ENCODE measurements at places on chromosomes 3 and 15.
A peak's percentile ranks its signal among the peaks of the same experiment; 100 is the strongest.

DNA sequence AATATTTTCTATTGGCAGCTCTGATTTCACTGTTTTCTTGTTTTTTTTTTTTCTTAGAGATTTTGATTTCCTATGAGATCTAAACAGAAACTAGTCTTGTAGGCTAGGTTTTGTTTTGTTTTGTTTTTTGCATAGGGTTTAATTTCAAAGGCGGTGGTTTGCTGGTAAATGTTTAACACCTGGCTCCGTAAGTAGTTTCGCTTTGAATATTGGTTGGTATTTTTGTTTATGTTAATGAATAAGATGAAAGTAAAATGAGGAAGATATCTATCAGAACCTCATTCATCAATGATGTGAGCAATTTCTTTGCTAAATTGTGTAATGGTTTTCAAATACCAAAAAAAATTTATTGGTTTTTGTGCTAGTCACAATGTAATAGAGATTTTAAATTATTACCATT is 39.7 kb upstream of the TM4SF1 start:
- DNase-seq = no peak

DNA sequence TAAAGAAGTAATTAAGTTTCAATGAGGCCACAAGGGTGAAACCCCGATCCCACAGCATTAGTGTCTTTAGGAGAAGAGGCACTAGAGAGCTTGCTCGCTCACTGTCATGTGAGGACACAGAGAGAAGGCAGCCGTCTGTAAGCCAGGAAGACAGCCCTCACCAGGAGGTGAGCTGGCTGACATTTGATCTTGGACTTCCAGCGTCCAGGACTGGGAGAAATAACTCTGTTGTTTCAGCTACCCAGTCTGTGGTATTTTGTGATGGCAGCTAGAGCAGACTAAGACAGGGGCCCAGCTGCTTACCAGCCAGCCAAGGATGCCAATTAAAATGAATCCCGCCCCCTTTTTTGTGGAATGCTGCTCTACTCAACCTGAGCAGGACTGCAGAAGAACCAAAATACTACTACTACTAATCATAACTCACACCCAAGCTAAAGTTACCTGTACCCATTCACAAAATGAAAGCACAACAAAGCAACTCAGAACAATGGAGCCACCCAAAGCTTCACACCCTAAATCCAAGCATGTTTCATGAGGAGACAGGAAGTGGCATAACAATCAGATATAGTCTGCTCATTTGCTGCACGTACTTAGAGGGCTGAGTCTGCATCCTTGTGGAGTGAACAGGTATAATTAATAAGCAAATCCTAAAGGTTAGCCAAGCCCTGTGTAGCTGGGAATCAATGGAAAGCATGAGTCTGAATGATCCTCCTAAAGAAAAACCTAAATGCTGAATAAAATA is 35.6 kb upstream of the RHCG start:
- DNase-seq = no peak

DNA sequence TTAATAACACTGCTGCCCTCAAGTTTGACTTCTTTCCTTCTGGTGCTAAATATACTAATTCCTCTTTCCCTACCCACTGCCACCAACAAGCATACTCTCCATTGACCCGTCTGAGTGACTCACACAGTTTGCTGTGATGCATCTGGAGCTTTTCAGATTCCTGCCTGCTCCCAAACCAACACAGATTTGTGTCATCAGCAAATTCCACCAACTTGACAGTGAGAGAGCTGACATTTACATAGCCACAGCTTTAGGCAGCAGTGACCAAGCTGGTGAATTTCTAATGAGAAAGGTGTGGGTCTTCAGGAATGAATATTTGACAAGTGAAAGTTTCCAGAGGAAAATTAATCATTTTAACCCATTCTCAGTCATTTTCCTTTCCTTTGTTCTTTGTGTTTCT is 96.5 kb upstream of the PRICKLE2 start:
- no peak for DNase-seq

DNA sequence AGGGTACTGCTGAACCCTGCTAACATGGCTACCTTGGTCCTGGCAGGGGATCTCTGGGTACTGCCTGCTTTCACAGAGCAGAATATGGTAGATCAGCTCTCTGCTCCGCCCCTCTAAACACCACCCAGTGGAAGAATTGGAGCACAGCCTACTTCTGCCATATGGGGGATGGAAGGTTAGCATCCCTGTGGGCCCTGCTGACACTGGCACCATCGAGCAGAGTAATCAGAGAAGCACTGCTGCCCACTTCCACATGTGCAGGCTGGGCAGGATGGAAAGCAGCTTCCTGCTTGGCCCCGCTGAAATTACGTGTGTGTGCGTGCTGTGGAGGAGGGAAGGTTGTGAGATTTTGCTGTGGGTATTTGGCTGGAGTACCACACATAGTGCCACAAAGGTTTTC is 24.8 kb downstream of the CCR1 start:
- DNase-seq = no peak

- no peak for DNase-seq
Measured at GRCh38 chr3:63635186-63635585, 17.3 kb upstream of the SNTN start.

GRCh38 chr3:20515834-20516233 is 329.8 kb upstream of the SGO1 start:
- no peak for DNase-seq

DNA sequence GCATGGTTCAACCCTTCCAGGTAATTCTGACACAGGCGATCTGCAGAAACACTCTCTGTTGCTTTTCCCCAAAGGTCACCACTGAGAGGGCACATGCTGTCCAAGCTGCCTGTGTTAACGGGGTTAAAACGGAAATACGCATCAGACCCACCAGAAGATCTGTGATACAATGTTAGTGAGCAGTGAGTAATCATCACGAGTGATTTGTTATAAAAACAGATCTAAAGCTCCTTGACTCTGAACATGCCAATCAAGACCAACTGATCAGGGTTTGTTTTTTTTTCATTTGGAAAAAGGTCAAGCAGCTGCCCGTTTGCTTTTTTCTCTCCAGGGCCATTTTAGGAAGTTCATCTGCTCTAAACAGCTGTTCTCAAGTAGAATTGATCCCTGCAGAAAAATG is 43.2 kb downstream of the FGF12 start:
- no peak for DNase-seq

DNA sequence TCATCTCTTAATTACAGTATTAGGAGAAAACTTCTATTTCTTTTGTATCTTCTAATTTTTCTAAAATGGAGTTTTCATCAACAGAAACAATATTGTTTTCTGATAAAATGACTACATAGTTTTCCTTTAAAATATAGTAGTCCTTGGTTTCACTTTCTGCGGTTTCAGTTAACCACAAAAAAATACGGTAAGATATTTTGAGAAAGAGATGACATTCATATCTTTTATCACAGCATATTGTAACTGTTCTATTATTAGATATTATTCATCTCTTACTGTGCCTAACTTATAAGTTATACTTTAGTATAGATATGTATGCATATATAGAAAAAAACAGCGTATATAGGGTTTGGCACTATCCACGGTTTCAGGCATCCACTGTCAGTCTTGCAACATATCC is 2.3 kb downstream of the B4GALT4 start:
- DNase-seq = peak; percentile 50

DNA sequence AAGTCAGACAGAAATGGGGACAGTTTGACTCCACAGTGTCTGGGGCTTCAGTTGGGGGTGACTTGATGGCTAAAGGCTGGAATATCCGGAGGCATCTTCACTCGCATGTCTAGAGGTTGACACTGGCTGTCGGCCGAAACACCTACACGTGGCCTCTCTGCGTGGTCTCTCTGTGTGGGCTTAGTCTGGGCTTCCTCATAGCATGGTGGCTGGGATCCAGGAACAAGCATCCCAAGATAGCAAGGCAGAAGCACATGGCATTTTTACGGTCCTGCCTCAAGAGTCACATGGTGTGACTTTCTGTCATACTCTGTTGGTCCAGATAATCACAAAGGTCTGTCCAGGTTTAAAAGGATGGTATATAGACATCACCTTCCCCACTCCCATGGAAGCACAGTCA is 34.5 kb downstream of the MAGI1 start:
- DNase-seq = no peak

DNA sequence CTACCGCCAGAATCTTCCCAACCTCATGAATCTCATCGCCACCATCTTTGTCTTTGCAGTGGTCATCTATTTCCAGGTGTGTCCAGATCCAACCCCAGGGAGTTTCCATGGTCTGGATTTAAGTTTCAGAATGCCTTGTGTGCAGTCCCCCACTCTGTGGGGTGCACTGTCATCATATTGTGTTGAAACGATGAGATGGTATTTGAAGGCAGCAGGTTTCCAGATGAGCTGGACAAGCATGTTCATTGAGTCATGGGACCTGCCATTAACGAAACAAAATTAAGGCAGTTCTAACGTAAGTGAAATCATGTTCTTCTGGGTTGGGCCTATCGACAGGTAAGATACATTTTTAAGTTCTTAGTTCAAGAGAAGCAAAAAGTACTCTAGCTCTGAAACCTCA is 12.7 kb downstream of the SEC61A1 start:
- DNase-seq = no peak

DNA sequence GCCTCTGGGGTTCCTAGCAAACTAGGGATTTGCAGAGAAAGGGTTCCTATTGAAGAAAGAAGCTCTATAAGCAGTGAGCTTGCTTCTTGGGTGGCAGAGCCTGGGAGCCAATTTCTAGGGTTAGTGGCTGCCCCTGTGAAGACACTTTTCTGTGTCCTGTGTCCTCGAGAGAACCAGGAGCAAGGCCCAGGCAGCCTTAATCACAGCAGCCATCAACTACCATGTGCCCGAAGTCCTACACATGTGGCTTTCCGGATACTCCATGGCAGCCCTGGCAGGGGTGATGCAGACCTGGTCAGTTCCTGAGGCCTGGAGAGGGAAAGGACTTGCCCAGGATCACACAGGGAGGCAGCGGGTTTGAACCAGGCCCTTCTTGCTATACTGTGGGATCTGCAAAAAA is 27.7 kb upstream of the TSPAN3 start:
- no peak for DNase-seq

DNA sequence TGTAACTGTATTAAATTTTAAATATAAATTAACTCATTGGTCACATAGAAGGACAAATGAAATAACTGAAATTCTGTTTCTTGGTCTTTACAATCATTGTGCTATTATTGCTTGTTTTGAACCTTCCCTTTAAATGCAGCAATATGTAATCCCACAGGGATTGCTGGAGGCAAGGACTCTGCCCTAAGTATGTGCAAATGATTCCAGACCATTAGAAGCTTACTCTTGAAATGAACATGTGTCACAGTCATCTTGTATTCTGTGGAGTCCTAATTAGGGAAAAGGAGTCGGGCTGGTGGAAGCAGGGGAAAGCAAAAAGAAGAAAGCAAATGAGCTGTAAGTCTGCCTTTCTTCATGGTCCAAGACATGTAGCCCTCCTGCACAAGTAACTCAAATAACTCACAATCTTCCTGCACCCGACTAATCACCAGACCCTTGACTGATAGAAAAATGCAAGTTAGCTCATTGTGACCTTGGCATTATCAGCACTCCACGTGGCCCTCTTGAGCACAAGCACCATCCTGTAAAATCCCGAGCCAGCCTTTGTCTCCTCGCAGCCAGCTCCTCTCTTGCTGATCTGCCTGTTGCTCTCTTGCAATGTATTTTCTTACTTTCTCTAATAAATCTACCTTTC is 2.3 kb upstream of the TMPRSS7 start:
- no peak for DNase-seq

All from hematopoietic multipotent progenitor cell treated with erythropoietin and hydrocortisone succinate and interleukin-3 and kit ligand, for 8 days (in vitro differentiated cells).